NCI-H187 treated with DMSO at 0.1 percent for 48 hours (cell line): ENCODE measurements at places on chromosomes 16 and 17.

DNA sequence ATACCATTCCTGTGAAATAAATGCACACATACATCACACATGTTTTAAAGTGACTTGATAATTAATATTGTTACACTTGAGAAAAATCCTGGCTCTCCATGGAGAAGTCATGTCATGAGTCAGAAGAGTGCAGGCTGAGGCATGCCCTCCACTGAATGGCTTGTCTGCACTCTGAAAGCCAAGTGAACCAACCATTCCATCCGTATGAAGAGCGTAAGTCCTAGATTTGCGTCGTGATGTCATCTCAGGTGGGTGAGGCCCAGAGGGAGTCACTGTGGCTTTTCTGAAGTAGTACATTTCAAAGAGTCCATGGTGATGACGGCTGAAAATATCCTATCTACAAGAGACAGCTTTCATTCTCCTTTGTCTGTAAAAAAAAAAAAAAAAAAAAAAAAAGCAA, 83.5 kb upstream of the IRX5 start:
- DNase-seq = no peak

DNA sequence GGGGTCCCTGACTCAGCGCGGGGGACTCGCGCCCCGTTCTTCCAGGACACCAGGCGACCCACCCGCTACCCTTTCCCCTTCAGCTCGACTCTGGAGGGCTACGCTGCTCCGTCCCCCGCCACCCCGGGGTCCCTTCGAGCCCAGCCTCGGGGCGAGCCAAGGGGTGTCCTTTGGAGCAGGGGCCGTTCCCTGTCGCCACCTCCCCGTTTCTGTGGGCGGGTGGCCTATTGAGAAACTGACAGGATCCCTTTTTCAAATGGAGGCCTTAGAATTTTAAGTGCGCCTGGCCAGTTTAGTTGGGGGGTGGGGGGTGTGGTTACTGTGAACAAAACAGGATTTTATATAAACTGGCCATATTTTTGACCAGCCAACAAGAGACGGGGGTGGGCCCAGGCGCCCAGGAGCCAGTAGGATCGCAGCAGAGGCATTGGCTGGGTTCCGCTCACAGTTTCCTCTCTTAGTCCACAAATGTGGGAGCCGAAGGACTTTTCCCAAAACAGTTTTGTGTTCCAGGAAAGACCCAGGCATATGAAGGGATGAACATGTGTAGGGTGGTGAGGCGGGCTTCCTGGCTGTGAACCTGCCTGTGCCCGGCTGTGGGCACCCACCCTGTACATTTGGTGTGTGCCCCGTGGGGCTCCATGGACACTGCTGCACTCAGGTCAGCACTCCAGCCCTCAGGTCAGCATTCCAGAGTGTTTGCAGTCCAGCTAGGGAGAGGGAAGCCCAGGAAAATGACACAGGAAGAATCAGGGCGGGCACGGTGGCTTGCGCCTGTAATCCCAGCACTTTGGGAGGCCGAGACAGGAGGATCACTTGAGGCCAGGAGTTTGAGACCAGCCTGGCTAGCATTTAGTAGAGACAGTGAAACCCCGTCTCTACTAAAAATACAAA, 722 bp upstream of the TIMP2 start:
- no peak for DNase-seq

- no peak for DNase-seq
Measured at GRCh38 chr16:29139261-29139802, 154.5 kb downstream of the LAT start.

DNA sequence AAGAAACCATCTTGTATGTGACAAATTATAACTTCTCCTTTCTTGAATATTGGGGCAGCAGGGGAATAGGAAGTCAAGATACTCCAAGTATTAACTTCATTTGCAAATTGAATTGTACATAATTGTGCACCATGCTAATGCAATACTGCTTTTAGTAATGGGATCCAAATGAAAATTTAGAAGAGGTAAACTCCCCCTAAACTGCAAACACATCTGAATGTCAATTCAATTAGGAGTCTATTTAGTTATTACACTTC, 4.5 kb downstream of the STAT5B start:
- no peak for DNase-seq

GRCh38 chr16:79535130-79535529, 65.4 kb downstream of the MAF start:
- no peak for DNase-seq

DNA sequence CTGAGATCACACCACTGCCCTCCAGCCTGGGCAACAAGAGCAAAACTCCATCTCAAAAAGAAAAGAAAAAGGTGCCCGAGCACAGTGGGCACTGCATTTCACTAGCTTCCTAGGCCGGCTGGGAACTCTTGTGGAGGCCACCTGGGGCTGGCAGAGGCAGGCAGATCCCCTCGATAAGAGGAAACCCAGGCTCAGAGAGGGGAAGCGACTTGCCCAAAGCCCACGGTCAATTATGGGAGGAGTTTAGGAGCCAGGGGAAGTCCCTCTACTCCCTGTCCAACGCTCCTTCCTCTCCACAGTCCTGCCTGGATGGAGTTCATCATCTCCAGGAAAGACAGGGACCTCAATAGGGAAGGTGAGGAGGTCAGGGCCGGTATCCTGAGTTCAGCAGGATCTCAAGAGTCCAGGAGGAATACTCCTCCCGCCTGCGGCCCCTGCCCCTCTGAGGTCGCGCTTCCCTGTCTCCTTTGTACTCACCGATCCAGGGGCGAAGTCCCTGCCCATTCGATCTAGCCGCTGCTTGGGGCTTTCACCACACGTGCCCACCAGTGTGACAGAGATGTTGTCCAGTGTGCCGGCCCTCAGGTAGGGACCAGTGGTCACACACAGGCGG, 841 bp downstream of the ALOXE3 start:
- DNase-seq = no peak

GRCh38 chr16:49183911-49184310, 97.7 kb downstream of the CBLN1 start:
- no peak for DNase-seq

DNA sequence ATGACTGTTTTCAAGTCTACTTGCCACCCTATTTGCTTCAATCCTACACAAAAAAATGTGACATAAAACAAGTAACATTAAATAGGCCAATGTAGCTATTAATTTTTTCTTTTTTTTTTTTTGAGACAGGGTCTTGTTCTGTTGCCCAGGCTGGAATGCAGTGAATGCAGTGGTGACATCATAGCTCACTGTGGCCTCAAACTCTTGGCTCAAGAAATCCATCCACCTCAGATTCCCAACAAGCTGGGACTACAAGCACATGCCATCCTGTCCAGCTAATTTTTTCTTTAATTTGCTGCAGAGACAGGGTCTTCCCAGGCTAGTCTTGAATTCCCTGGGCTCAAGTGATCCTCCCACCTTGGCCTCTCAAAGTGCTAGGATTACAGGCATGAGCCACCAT, 29.4 kb downstream of the ANKFY1 start:
- DNase-seq = no peak

GRCh38 chr17:39667945-39668924, at the start of gene PNMT:
Gene PNMT (plus strand): TSS chr17:39668453. CDS start chr17:39668476, 23 bp downstream.
- DNase-seq = no peak

DNA sequence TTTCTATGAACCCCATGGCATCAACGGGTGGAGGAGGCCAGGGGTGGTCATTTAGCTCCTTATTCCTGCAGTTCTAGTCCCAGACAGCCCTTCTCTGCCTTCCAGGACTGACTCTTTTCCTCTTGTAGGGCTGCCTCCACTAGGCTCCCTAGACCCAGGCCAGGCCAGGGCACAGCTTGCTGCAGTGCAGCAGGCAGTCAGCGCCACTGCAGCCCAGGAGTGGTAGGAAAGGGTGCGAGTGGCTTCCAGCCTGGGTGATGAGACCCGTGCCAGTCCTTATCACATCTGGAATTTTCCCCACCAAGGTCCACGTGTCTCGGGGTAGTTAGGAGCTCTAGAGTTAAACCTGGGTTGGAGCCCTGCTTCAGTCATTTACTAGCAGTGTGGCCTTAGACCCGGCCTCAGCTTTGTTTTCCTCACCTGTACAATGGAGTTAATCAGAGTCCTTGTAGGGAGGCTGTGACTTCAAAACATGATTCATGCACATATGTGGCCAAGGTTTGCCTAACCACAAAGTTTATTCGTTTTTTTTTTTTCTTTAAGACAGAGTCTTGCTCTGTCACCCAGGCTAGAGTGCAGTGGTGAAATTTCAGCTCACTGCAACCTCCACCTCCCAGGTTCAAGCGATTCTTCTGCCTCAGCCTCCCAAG, 4.7 kb downstream of the SLC5A11 start:
- DNase-seq = no peak

GRCh38 chr17:22517716-22518115, 825.4 kb downstream of the KCNJ18 start:
- DNase-seq = no peak

- no peak for DNase-seq
Measured at GRCh38 chr16:56260378-56261160, 69.3 kb downstream of the GNAO1 start.

- DNase-seq = no peak
Measured at GRCh38 chr17:79980246-79981043, 55.2 kb downstream of the TBC1D16 start.

- DNase-seq = no peak
Measured at GRCh38 chr17:35786941-35787432, 8.5 kb downstream of the MMP28 start.

- DNase-seq = no peak
Measured at GRCh38 chr16:63497408-63497807, 1461.2 kb upstream of the CDH8 start.

DNA sequence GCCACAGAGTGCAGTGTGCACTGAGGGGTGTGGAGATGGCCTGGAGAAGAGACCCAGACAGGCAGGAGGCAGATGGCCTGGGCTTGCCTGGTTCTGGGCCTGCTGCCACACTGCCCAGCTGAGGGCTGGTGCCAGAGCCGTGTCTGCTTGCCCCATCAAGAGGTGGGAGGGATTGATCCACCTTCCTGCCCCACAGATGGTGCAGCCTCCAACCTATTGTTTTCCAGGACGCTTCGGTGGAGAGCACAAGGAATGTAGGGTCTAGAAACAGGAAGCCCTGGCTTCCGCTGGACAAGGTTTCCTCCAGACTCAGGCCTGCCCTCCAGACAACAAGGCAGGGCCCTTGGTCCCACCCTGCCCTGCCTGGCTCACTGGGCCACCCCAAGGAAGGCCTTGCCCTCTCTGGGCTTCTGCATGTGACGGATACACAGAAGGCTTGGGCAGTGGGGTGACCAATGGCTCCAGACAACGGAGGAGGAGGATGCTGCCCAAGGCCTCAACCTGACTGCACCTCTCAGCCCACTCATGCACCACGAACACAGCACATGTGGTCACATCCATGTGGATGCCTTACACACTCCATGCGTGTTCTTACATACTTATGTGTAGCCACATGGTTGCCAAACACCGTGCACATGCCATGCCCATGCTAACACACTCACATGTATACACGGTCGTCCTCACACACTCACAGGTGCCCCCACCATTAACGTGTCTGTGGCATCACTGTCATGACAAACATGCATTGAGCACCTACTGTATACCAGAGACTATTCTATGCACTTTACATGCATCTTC, 6.5 kb upstream of the CDH5 start:
- DNase-seq = no peak

GRCh38 chr17:78019367-78019975, 61.0 kb downstream of the TNRC6C start:
- no peak for DNase-seq
